ENCODE measurements at places on chromosomes 3 and 15.

- no peak for DNase-seq
These were observed 213.9 kb downstream of the OCA2 start for GRCh38 chr15:27885201-27885600.

GRCh38 chr3:109023656-109024254 lies 70.1 kb upstream of the GUCA1C start:
- DNase-seq, result peak; percentile 38

DNA sequence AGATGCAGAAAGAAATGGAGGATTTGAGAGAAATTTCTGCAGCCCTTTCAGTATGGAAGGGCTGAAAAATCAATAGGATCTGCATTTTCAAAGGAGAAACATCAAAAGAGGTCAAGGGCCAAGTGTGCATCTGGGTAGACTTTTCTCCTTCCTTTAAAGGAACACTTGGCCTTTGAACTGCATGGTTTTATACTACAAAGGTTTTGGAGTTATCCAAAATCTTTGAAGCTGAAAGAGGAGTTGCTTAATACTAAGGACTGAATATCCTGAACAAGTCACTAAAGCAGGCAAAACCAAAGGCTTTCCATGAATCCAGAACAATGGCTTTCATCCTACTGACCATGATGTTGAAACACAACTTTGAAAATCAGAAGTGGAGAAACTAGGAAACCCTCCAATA lies 553.7 kb upstream of the LMCD1 start:
- DNase-seq, result no peak

- peak; percentile 90 for DNase-seq
These were observed 191.7 kb upstream of the TPM1 start for GRCh38 chr15:62850791-62851291.

DNA sequence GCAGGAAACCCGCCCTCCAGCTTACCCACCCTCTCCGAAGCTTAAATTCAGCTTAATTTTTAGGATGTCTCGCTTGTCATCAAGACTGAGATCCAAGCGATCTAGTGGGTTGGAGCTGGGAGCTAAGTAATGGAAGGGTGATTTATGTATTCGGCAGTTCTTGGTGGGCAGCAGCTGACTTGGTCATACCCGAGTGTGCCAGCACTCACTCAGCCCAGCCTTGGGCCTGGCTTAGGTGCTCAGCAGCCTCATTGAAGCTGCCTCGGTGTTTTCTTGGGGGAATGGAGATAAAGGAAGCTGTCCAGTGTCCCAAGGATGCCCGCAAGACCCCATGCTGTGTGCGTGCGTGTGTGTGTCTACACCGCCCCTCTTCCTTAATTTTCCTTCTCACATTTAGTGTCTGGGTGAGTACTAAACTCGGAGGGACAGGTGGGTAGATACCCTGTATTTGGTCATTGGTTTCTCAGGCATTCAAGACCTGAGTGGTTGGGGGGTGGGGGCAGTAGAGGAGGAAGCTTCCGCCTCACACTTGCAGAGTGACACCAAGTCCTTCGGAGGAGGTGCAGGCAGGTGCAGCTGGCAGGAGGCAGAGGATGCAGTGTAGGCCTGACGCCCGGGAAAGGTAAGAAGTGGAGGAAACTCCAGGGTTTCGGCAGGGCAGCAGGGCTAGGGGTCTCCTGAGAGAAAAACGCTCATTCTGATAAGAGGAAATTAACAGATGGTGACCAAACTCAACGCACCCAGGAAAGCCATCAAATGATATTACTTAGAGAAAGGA lies 92.8 kb downstream of the PCSK6 start:
- no peak for DNase-seq

DNA sequence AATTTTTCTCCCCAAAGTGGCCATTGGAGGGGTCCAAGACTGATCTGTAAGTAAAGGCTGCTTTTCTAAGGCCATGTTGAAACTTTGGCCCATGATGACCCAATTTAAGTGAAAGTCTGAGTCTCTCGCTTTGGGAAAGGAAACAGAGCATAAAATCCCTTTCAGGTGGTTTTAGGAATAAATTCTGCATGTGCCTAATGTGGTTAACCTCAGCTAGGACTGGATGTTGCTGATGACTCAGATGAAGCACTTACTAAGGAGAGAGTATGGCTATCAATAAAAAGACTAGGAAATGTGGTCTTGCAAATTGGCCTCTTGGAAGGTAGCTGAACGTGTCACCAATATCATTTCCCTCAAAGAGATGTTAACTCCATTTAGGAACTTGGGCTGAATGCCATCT lies 458.5 kb downstream of the AGBL1 start:
- DNase-seq, result no peak

- DNase-seq, result no peak
These were observed 192.0 kb upstream of the TPRG1 start for GRCh38 chr3:188979669-188980310.

DNA sequence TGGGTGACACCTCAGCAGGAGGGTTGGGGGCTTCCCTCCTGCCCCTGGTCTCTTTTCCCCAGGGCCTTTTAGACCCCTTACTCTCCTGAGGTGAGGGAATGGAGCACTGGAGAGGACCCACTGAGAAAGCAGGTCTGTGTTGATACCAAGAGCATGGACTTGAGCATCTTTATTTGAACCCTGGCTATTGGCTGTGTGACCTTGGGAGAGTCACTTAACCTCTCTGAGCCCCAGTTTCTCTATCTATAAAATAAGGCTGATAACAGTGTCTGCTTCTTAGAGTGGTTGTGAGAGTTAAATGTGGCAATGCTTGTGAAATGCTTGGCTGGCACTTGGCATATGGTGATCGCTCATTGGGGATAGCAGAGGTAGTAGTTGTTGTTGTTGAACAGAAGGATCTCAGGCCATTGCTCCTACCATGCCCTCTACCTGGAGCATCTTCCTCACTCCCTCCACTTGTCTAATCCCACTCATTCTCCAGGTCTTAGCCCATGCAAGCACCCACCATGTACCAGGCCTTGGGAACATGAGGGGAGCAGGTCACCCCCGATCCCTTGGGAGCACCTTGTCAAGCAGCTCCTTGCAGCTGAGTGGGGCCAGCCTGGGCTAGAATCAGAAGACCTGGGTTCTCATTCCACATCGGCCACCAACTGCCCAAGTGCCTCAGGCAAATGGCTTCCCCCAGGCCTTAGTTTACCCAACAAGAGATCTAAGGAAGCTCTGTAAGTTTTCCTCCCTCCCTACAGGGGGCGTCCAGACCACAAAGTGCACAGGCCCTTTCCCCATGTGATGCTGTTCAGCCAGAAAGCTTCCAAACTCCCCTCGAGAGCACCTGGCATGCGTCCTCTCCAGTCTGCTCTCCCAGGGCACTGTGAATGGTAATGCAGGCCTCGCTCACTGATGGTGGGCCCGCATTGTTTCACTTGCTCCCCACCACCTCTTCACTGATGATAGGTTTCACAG lies 96.7 kb downstream of the LSM3 start:
- DNase-seq, result no peak

DNA sequence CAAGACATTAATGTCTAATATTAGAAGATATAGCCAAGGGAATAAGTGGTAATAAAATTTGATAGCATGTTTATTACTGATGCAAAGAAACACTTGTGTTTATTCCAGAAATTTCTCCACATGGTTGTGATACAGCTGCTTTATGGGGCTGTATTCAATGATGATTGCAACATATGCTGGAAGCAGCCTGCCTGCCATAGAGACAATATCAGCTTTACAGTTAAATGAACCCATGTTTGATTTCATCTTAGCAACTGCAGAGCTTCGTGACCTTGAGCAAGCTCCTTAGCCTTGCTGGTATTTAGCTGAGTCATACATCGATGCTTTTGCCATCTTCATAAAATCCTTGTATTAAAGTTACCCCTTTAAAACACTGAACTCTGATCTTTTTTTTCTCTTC lies 168.1 kb upstream of the STAC start:
- no peak for DNase-seq

- DNase-seq, result no peak
These were observed 72.0 kb upstream of the RASGRP1 start for GRCh38 chr15:38636597-38636996.

GRCh38 chr3:165210132-165210531 lies 13.9 kb upstream of the SLITRK3 start:
- DNase-seq, result no peak

DNA sequence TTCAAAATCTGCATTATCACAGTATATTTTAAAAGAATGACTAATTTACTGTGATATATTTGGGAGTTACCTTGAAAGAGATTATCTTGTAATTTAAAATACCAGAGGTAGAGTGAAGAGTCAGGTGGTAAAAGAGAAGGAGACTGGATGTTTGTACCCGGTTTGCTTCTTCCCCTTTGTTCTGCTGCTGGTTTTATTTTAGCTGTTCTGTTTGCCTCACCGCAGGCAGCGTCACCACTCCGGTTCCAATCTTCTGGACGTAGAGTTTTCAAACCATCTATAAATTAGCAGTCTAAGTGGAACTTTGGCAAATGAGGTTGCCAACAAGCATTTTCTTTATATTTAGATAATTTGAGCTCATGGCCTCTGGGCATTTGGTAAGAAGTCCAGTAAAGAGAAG lies 38.2 kb downstream of the PPARG start:
- no peak for DNase-seq

- DNase-seq, result no peak
These were observed 187.3 kb downstream of the XXYLT1 start for GRCh38 chr3:195083659-195084058.

DNA sequence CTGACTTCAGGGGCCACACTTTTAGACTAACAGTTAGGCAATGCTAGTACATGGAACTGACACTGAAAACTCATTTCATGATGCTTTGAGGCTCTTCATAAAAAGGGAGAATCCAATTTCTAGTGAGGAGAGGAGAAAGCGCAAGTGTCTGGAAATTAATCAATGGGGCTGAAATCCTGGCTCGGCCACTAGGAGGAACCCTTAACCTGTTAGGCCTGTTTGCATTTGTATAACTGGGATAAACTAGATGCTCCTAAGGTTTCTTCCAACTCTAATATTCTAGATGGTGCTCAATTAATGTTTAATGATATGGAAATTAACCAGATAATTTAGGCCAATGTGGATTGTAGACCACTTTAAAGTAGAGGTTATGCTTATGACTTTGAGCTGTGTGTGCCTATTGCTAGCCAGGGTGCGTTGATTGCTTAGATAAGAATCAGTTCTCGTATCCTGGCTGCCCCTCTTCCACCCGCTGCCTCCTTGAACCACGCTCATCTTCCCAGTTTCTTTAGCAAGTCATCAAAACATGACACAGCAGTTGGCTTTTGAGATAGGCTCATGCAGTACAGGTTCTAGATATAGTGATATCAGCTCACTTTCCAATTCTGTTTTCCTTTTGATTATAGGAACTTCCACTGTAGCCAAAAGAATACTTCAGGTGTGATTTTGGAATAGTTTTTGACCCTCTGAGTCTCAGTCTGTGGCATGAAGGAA lies 16.8 kb upstream of the CRBN start:
- DNase-seq, result peak; percentile 37

DNA sequence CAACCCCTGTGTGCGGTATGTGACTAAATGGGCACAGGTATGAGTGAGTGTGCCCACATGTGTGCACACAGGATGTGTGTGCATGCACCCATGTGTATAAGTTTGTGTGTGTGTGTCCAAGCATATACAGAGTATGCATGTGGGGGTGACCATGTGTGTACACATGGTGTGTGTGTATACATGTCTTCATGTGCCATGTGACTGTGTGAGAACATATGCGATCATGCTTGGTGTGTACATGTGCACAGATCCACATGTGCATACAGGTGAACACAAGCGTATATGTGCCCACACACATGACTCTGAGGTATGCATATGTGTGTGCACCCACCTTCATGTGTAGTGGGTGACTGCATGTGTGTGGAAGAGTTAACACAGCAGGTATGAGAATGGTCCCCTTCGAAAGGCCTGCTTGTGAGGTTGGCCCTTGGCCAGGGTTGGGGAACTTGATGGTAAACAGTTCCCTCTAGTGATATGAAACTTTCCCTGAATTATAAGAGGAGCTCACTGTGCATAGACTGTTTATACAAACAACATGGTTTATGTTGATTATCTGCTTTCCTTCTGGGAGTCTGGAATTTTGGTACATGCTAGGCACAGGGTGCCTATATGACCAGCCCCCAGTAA lies 10.3 kb downstream of the PFKFB4 start:
- DNase-seq, result no peak

- DNase-seq, result no peak
These were observed 66.1 kb downstream of the LSM3 start for GRCh38 chr3:14244521-14245247.

- no peak for DNase-seq
These were observed 10.6 kb downstream of the ATP1B3 start for GRCh38 chr3:141887051-141887450.

- DNase-seq, result no peak
These were observed 63.9 kb downstream of the MEX3B start for GRCh38 chr15:81981908-81982307.

- no peak for DNase-seq
These were observed 93.0 kb downstream of the FHIT start for GRCh38 chr3:61158216-61158615.

DNA sequence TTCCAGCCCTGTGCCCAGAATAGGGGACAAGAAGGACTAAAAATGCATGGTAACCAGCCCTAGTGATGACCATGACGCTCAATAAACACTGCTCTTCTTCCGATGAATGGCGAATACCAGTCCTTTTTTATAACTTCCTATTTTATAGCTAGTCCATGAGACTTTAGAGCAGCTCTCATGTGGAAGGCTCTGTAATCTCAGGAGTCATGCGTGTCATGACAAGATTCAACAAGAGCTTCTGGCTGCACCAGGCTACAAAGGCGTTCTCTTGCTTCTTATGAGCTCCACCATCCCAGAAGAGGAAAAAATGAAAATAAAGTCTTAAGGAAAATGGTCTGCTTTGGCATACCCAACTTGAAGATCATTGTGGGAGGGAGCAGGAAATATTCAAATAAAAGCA lies 141.0 kb downstream of the TMCO5A start:
- DNase-seq, result no peak

GRCh38 chr3:45676325-45677032 lies 12.7 kb upstream of the SACM1L start:
- no peak for DNase-seq

Measured in urothelium cell line (cell line).